Smooth muscle cell of the pulmonary artery (primary cell): ENCODE measurements at places on chromosomes 3 and 15. TPM values are rescaled to one million over a fixed set of nuclear protein-coding genes. Genes with fewer than 3 reads are reported as not detected.

Gene TLR9
- total RNA-seq: under 0.01 and 0.23 TPM in 2 replicates

Gene TM4SF18
- total RNA-seq: 0.07 and 0.72 TPM in 2 replicates

Gene SERP1
- total RNA-seq: 131 and 171 TPM in 2 replicates

Gene RTP3
- total RNA-seq: not detected in 2 replicates
